KBM-7 (cell line): ENCODE measurements at places on chromosomes 12 and 14.
A peak's percentile ranks its signal among the peaks of the same experiment; 100 is the strongest.

- DNase-seq = peak; percentile 71
Measured at GRCh38 chr14:104639885-104640548, 35.4 kb upstream of the TMEM179 start.

DNA sequence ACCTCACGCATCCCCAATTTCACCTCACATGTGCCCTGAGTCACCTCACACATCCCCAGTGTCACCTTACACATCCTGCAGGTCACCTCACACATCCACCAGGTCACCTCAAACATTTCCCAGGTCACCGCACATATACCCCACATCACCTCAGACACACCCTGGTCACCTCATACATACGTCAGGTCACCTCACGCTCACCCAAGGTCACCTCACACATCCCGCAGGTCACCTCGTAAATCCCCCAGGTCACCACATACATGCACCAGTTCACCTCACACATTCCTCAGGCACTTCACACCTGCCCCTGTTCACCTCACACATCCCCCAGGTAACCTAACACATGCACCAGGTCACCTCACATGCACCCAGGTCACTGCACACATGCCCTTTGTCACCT lies 864.0 kb downstream of the TMEM121 start:
- DNase-seq = no peak

- no peak for DNase-seq
Measured at GRCh38 chr14:84087986-84088531, 1441.9 kb upstream of the FLRT2 start.

DNA sequence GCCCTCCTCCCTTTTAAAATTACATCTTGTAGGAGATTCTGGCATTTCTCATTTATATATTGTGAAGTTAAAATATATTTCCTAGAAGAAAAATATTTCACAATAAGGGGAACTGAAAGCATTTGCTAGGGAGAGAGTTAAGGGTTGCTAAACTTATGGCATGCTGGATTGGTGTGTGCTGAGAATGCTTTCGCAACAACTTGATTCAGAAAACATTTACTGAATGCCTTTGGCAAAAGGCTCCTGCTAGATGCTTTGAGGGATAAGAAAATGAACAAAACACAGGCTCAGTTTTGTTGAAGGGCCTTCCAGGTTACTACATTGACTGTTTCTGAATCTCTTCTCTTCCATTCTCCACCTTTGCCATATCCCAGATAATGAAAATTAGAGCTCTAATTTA lies 67.5 kb downstream of the DIP2B start:
- DNase-seq = peak; percentile 71

GRCh38 chr12:33944703-33945437 lies 77.4 kb upstream of the ALG10 start:
- no peak for DNase-seq

DNA sequence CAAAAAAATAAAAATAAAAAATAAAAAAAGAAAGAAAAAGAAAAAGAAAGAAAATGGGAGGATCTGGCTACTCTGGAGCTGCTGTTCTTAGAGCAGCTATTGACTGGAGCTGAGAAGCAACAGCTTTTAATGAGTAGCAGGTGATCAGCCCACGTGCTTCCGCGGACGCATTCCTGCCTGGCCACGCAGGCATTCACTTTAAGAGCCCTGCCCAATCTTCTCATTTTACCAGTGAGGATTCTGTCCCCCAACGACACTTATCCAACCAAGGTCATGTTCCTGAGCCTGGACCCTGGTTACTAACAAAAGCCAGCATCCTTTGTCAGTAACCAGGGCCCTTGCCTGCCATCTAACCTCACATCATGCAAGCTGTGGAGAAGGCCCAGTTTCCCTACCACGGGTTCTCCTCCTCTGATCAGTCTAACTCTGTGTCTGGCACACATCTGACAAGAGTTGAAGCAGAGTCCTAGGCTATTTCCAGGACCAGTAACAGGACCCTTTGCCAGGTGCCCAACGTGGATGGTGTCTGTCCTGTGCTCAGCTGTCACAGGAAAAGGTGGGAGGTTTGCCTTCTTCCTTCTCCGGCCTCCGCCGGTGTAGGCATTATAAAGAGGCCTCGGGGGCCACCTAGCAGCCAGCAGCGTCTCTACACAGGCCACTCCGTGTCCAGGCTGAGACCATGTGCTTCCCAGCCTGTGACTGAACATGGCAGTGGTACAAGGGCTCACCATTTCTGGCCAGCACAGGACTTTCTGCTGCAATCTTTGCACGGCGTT lies 60.9 kb upstream of the GPATCH2L start:
- DNase-seq = peak; percentile 49

- DNase-seq = peak; percentile 33
Measured at GRCh38 chr14:74048281-74048680, 29.1 kb downstream of the BBOF1 start.

DNA sequence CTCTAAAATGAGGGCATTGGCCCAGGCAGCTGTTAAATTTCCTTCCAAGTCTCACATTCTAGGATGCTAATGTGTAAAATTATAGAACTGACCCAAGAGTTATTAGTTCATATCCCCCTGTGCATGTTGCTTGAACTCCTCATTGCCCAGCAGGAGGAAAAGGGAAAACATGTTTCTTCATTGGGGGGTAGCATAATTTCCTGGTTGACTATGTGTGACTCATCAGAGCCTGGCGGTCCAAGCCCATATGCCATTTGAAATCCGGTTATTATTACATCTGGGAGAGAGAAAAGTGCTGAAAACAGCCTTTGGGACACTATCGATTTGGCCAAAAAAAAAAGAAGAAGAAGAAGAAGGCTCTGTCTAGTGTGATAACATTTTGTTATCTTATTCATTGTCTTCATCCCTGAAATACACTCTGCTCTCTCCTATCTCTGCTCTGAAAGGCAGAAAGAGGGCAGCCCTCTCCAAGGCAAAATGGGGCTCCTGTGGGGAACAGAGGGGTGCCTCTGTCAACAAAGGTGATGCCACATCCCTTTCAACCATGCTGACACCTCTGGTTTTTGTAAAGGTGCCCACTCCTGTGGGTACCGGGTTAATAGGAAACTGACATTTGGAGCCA lies 114.2 kb downstream of the DAD1 start:
- DNase-seq = no peak

DNA sequence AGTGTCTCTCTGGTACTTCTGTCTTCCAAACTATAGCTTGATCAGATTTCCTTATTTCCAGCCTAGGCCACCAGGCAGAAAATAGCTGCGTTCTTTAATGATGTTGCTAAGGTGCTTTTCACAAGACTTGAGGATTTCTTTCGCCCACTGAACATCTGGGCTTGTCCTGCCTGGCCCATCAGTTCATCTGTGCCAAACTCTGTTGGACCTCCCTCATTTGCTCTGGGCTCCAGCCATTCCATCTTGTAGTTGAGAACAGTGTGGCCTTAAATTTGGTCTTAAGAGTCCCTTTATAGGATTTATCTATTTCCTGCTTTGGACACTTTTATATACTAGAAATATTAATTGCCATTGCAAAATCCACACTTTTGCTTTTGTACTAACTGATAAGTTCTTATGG lies 109.6 kb downstream of the TTLL5 start:
- DNase-seq = no peak

GRCh38 chr12:132437943-132438700 lies 51.8 kb upstream of the FBRSL1 start:
- no peak for DNase-seq

DNA sequence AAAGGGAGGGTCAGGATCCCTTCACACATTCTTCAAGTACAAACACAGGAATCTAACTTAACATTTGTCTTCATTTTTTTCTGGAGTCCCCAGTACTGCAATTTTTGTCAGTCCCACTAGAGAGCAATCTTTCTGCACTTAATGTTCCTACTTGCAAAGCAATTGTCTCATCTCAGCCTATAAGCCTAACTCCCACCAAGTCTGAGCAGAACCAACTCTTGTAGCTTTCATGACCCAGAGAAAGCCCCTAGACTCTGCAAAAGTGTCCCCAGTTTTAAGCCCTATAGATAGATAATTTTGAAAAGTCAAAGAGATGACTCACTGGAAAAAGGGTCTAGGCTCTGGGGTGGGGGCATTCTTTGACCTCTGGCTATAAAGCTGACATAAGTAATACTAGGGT lies 1.8 kb upstream of the ZBTB39 start:
- DNase-seq = peak; percentile 86

- no peak for DNase-seq
Measured at GRCh38 chr12:52872644-52873389, 24.0 kb upstream of the KRT78 start.

GRCh38 chr14:75128596-75128990 lies 1.7 kb upstream of the NEK9 start:
- DNase-seq = no peak

DNA sequence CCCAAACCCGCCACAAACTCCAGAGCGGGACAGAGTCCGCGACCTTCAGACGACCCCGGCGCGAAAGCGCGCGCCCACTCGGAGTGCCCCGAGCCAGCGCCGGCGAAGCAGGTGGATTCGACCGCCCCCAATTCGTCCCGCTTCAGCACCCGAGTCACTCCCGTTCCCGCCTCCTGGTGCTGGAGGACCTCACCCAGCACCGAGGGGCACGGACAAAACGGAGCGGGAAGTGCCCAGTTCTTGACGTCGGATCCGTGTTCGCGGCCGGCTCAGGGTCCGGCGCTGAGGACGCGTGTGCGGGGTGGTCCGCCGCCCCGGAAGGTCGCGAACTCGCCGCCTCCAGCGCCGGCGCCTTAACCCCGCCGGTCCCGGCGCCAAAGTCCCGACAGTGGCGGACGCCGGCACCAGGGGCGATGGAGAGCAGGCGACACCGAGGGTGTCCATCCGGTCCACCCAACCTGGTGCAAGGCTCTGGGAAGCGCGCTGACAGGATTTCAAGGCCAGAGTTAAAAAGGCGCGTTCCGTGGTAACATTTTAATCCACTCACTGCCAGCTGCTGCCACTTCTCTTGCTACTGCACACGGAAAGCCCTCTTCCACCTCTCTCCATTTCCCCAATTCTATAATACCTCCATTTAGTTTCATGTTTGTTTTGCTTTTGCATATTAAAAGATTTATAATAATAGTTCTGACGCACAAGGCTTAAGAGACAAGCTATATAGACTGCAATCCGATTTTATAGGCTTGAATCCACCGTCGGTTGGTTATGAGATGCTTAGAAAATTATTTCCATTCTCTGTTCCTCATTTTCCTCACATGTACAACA lies 240.0 kb upstream of the CPNE8 start:
- DNase-seq = peak; percentile 56

GRCh38 chr12:66860752-66861750 lies 182.2 kb upstream of the GRIP1 start:
- peak; percentile 57 for DNase-seq

- peak; percentile 97 for DNase-seq
Measured at GRCh38 chr14:91009501-91010152, 50.8 kb downstream of the RPS6KA5 start.

- DNase-seq = no peak
Measured at GRCh38 chr12:102407776-102408486, 72.4 kb downstream of the IGF1 start.

- no peak for DNase-seq
Measured at GRCh38 chr12:40225337-40225983, 663 bp downstream of the LRRK2 start.

GRCh38 chr12:96710127-96710745 lies 196.8 kb upstream of the NEDD1 start:
- no peak for DNase-seq

DNA sequence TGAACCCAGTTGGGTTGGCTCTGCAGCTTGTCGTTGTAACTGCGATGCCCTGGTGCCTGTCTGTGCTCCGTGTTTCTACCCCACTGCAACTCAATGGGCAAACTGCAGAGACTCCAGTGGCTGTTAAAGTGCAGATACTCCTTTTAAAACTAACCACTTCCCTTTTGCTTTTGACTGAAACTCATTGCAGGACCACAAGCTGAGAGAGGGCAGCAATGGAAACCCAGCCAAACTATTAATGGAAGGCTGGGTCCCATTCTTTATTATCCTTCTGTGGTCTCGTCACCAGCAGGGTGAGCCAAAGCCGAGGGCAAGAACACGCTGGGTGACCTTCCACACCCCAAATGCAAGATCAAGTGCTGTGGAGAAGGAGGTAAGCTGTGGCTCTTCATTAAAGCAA lies 910.4 kb downstream of the VRK1 start:
- no peak for DNase-seq

- DNase-seq = peak; percentile 41
Measured at GRCh38 chr12:124862768-124863415, 772 bp downstream of the SCARB1 start.

DNA sequence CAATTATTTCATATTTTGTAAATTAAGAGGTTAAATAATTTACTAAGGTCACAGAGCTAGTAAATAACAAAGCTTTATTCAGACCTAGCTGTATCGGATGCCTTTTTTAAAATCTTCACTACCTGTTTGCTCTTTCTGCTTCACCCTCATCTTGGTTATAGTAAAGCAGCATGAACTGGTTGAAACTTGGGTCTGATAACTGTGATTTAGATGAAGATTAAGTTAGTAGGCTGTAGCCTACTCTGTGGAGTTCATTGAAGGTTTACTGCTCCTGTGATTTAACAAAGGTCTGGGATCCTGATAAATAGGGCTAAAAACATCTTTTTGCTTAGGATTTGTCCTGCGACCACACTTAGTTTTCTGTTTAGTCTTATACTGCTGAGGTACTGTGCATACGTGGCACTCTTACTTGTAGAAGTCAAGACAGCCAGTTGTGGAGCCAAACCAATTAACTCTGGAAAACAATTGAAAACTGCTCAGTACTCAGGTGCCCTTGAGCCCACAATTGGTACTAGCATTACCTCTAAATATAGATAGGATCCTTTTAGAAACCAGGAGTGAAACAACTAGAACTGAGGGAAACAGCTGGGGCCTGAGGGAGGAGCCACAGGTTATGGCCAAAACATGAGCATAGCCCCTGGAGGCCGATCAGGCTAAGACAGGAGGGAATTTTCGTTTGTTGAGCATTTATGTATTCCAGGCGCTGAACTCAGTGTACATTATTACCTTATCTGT lies 2.3 kb downstream of the SPATS2 start:
- DNase-seq = peak; percentile 70

DNA sequence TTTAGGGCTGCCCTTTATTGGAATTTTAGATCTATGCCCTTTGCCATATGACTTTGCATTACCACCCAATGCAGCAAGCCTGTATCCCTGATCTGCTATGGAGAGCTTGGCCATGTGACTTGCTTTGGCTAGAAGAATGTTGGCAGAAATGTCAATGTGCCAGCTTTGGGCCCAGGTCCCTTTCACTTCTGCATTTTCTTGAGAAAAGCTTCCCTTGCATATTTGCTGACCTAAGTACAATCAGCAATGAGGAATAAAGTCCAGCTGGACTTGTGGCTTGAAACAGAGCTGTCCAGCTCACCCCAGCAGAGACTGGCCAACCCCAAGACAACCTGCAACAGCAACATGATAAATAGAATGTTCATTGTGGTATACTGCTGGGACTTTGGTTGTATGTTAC lies 135.9 kb downstream of the PAH start:
- DNase-seq = no peak

GRCh38 chr14:92362781-92363235 lies 39.8 kb downstream of the SLC24A4 start:
- no peak for DNase-seq

DNA sequence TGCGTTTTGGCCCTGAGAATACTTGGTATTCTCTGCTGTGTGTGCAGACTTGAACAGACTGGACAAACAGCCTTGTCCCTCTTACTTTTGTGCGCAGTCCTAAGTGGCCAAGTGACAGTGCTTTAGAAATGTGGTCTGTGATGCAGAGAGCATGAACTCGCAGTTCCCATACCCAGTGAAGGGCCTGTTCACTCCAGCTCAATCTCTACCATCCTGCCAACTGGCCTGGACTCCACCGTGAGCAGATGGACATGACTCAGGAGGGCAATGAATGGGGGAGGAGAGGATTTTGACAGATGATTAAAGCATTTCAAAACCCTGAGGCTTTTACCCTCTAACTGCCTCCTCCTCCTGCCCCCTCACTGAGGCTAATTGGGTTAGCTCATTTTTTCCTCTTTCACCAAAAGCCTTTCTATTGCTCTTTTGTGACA lies 62.5 kb upstream of the PYGL start:
- DNase-seq = no peak
